ENCODE measurements at places on chromosomes 1 and 21.

GRCh38 chr1:155051777-155052398 lies 772 bp downstream of the ADAM15 start:
- peak; percentile 53 for DNase-seq

- no peak for DNase-seq
Observed at GRCh38 chr1:98919211-98919610, 85.5 kb downstream of the PLPPR5 start.

DNA sequence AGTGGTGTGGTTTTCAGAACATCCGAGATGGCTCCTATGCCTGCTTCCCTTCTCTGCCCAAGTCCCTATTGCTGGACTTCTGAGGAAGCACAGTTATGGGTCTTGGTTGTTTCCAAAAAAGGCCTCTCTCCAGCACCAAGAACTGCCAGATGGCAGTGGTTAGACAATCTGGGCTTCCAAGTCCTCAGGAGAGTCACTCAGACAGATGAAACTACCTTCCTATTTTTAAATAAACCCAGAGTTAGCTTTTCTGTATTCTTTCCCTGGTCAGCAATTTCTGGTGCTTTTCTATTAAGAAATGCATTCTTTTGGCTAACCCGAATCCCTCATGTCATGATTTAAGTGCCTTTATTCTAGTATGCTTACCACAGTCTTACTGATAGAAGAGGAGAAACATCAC lies 245.9 kb downstream of the PRDM2 start:
- DNase-seq = no peak

DNA sequence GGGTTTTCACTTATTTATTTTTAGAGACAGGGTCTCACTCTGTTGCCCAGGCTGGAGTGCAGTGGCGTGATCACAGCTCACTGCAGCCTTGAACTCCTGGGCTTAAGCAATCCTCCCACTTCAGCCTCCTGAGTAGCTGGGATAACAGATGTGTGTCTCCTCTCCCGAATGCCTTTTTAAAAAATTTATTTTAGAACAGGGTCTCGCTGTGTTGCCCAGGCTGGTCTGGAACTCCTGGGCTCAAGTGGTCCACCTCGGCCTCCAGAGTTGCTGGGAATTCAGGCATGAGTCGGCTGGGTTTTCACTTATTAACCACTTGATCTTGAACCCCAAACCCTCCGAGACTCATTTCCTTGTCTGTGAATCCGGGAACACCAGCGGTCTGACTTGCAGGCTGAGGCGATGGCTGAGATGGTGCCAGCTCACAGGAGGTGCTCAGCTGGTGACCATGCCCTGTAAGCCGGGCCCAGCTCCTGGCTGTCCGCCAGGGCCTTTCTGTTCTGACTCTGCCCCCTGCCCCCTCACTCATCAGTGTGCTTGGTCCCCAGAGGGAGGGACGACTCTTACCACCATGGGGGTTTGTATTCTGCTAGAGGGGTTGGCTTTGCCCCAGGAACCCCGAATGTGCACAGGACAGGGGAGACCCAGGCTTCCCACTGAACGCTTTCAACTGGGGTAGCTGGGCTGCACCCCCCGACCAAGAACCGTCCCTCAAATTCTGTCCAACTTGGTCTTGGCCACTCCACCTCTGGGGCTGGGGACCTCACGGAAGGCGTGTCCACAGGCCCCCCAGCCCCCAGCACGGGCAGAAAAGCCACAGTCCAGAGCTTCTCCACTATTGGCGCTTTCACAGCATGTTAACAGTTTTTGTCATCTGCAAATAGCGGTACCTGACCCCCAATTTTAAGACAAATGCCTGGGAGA lies 22.5 kb downstream of the MMEL1 start:
- DNase-seq = no peak

- DNase-seq = peak; percentile 3
Observed at GRCh38 chr1:145720878-145721671, 1.8 kb downstream of the CD160 start.

DNA sequence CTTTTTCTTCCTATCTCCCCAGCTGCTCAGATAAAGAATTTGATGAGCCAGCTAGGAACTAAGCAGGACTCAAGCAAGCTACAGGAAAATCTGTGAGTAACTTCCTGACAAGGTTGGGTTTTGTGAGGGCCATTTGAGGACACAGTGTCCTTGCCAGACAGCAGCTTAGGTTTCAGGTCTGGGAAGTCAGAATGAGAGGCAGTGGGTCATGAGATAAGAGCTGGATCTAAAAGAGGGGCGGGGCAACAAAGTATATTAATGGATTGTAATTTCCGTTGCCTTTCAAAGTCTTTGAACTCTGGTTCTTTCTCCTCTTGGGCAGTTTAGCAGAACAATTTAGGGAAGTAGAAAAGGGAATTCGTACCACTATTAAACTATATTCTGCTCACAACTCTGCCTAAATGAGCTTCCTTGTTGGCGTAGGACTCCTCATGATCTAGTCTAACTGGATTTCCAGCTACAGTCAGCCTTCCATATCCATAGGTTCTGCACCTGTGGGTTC lies 16.6 kb downstream of the STX12 start:
- no peak for DNase-seq

All from NCI-H2029 (cell line).